ENCODE measurements at places on chromosomes 12 and 14.

- DNase-seq: peak; percentile 84
Measured at GRCh38 chr12:45409966-45410365, 194.1 kb downstream of the ANO6 start.

DNA sequence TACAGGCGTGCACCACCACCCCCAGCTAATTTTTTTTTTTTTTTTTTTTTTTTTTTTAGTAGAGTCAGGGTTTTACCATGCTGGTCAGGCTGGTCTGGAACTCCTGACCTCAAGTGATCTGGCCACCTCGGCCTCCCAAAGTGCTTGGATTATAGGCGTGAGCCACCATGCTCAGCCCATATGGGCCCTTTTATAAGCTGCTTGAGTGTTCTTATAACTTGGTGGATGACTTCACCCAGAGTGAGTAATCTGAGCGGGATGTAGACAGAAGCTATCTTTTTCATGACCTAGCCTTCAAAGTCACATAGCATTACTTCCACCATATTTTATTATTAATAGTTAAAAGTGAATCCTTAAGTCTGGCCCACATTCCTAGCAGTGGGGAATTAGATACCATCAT lies 16.4 kb downstream of the BBOF1 start:
- peak; percentile 22 for DNase-seq

DNA sequence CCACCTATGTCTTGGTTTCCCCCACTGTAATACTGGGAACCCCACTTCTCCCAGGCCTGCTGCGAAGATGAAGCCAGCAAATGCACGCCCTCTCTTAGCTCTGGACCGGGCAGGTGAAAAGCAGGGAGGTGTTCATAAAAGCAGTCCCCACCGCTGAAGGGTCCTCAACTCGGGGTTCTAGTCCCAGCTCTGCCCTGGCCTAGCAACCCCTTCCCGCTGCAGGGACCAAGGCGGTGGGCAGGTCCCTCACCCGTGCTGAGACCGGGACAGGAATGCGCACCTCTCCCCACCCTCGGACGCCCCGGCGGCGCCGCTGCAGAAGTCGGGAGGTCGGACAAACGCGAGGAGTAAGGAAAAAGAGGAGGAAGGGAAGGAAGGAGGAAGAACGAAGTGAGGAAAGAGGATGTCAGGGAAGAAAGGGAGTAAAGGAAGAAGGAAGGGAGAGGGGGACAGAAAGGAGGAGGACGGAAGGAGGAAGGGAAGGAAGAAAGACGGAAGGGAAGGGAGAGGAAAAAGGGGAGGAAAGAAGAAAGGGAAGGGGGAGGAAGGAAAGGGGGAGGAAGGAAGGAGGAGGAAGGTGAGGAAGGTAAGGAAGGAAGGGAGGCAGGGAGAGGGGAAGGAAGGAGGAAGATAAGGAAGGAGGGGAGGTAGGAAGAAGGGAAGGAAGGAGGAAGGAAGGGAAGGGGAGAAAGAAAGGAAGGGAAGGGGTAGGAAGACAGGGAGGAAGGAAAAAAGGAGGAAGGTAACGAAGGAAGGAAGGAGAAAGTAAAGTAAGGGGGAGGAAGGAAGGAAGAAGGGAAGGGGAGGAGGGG lies 701 bp downstream of the SPRING1 start:
- DNase-seq: no peak

- DNase-seq: peak; percentile 84
Measured at GRCh38 chr12:27277846-27278260, 33.8 kb downstream of the STK38L start.

- peak; percentile 86 for DNase-seq
Measured at GRCh38 chr12:59067083-59067482, 146.8 kb upstream of the LRIG3 start.

- no peak for DNase-seq
Measured at GRCh38 chr14:104123879-104124278, 14.5 kb upstream of the KIF26A start.

DNA sequence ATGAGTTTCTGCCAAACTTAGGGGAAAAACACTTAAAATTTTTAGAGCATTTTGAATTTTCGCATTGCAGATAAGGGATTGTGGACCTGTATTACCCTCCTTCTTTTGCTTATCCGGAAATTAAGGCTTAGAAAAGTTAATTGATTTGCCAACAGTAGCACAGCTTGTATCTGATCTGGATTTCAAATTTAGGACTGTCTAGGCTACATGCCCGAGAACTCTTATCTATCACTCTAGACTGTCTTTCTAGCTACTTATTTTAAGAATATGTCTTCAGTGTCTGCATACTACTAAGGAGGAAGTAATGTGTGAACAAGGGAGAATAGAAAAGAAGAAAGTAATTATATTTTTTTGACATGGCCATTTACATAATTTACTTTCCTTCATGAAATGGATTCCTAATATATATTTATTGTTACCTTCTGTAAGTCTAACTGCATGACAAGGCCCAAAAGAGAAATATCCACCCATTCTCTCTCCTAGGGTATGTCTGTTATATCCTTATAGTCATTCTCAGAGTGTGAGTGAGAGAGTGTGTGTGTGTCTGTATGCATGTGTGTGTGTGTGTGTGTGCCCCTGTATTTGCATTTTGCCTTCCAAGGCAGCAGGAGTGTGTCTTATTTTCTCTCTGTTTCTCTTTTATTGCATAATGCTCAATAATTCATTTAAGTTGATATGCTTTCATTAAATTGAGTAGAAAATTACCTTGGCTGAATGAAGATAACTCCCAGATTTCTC lies 132.1 kb downstream of the SLC5A8 start:
- no peak for DNase-seq

- no peak for DNase-seq
Measured at GRCh38 chr12:118053071-118053985, 7.7 kb downstream of the WSB2 start.
